ENCODE measurements at places on chromosomes 1 and 21.

DNA sequence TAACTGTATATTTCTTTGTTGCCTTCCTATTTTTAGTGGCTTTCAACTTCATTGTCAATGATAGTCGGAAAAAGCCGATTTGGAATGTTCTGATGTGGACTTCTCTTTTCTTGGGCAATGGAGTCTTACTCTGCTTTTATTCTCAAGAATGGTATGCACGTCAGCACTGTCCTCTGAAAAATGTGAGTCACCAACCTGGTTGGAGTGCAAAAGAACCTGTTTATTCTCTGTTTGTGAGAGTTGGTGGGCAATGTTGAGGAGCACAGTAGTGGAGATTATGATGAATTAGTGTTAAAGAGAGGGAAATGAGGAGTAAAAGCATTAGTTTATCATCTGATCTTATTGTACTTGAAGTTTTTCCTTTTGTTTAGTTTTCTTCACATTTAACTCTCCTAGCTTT lies 14.5 kb upstream of the AXDND1 start:
- DNase-seq, result no peak

GRCh38 chr21:16117851-16118590 lies 388.2 kb downstream of the USP25 start:
- no peak for DNase-seq

DNA sequence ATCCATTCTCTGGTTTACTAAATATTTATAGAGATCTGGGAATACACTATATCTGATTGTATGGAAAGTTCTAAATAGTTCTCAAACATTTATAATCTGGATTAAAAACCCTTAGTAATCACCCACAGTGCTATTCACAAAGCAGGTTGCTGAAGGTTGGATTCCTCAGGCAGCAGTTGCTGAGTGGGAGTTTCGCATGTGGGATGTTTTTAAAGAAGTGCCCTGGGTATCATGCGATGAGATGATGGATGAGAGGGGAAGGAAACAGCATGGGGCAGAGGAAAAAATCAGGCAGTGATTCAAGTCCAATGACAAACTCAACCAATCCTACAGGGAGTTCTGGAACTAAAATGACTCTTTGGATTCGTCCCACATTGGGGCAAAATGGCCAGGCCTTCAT lies 85.3 kb upstream of the GALNT2 start:
- no peak for DNase-seq

- DNase-seq, result no peak
Observed at GRCh38 chr21:42012344-42012743, 2.2 kb upstream of the ZBTB21 start.

DNA sequence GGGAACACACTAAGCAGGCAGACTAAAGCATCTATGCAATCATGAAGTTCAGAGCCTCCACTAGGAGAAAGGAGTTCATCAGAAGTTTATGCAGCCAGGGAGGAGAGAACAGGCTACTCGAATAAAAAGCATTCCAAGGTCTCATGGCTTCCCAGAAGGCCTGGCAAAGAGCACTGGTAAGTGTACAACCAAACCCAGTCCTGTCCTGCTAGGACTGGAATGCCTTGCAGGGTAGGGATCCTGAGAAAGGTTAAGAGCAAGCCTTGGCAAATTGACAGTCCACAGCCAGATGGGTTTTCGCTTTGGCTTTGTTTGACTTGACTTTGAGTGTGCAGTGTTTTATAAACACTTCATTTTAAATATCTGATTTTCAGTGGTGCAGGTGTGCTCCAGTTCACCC lies 133.6 kb upstream of the ATP1B1 start:
- DNase-seq, result no peak

- no peak for DNase-seq
Observed at GRCh38 chr1:56585985-56586384, 6.6 kb upstream of the PLPP3 start.

GRCh38 chr1:37047542-37047941 lies 13.2 kb upstream of the GRIK3 start:
- no peak for DNase-seq

- no peak for DNase-seq
Observed at GRCh38 chr1:25120281-25120680, 112.0 kb downstream of the SYF2 start.

- DNase-seq, result no peak
Observed at GRCh38 chr1:8239306-8240023, 78.4 kb upstream of the SLC45A1 start.

- no peak for DNase-seq
Observed at GRCh38 chr1:30117685-30118084, 605.7 kb downstream of the MATN1 start.

DNA sequence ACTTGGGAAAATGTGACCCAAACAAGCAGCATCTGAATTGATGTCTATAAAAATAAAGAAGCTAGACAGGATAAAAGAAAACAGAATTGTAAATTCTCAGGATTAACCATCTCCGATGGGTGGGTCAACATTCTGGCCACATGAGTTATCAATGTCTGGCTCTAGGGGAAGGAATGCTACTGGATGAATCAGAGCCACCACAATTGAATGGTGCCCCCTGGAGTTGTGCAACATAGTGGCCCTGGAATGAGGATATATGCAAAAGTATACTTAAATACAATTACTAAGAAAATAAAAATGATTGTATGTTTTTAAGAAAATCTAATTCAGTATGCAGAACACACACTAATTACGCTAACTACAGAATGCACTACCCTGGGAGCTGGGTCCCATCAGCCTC lies 185.6 kb downstream of the TGFBR3 start:
- no peak for DNase-seq

- DNase-seq, result no peak
Observed at GRCh38 chr1:95088303-95088702, 15.6 kb upstream of the ALG14 start.

DNA sequence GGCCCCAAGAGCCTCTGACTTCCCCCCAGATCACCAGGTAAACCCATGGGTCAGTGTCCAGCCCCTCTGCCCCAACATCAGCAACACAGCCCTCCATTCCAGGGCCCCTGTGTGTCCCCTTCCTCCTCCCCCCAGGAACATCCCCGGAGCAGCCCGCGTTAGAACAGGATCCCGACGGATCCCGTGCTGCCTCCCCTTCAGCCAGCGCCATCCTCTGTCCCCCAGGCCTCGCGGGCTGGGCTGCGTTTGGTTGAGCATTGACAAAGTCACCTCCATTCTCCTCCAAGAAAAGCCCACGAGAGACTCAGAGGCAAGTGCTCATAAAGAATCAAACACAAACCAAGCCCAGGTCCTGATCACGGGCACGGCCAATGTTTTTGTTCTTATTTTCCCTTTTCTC lies 160.0 kb upstream of the ARHGEF16 start:
- DNase-seq, result no peak

- no peak for DNase-seq
Observed at GRCh38 chr1:165168467-165168866, 188.0 kb downstream of the LMX1A start.

- no peak for DNase-seq
Observed at GRCh38 chr1:205317311-205317917, 4.1 kb downstream of the NUAK2 start.

GRCh38 chr1:23019863-23020625 lies 776 bp downstream of the KDM1A start:
- DNase-seq, result peak; percentile 6

DNA sequence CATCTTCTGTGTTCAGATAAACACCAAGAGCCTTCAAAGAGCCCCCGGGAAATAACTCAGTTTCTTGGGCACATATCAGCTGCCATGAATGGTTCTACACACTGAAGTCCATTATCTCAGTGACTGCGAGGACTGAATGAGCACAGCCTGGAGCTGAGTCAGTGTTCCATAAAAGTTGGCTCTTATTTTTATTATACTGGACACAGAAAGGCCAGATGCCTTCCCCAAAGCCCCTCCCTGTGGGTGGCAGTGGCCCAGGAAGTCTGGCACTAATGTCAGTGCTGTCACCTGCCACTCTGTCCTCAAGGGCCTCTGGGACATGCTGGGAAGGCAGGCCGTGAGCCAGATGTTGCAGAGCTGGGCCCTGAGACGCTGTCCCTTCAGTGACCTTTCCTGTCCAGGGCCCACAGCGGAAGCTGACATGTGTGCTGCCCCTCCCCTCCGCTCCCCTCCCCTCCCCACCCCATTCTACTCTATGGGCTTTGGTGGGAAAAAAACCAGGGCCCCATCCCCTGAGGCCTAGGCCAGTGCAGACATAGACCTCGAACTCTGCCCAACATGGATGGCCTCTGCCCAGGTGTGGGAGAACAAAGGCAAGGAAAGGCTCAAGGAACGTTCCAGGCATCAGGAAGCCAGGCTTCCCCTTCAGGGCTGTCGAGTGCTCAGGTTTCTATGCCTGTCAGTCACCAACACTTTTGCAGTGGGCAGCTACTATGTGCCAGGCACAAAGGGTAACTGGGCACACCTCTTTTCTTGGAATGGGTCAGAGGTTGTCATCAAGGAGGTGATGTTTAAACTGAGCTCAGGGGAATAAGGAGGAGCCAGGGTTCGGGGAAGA lies 22.4 kb upstream of the NPPB start:
- DNase-seq, result no peak

GRCh38 chr21:41251961-41252642 lies 64.5 kb upstream of the FAM3B start:
- DNase-seq, result no peak

DNA sequence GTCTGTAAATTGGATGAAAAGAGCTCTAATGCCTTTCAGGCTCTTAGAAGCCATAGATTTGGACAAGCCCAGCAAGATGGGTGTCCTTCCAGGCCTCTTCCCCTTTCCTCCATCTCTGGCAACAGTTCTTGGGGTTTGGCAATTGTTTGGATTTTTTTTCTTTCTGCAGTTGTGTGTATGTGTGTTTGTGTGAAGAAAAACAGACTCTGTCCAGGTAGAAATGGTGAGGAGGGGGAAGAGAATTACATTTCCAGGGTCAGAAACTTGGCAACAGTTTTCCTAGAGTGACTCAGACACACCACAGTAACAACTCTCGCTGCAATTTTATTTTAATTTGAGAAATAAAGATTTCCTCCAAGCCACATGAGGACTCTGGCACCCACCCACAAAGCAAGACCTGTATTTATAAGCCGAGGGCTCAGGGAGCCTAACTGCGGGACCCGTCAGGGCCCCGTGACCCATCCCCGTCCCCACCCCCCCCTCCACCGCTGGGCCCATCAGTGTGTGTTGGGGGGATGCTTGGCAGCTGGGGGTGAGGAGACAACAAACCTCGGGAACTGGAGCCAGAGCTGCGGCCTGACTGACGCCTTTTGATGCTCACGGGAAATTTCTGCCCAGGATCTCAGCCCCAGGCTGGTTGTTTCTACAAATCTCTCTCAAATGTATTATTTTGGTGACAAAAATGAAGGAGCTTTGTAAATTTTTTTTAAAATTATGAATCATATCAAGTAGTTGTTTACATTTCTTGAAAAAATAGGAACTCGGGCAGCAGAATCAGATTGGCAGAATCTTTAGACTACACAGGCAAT lies 4.4 kb downstream of the TMEM200B start:
- DNase-seq, result no peak

DNA sequence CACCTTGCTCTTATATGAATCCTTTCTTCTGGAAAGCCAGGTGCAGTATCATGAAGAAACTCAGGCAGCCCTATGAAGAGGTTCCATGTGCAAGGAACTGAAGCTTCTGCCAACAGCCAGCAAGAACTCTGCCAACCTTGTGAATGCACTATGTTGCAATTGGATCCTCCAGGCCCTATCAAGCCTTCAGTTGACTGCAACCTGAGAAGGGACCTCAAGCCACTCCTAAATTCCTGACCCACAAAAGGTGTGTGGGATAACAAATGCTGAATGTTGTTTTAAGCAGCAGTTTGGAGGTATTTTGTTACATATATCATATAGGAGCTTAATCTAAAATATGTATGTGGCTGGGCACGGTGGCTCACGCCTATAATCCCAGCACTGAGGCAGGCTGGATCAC lies 84.0 kb downstream of the RERE start:
- no peak for DNase-seq

- DNase-seq, result no peak
Observed at GRCh38 chr1:187091666-187092065, 262.9 kb downstream of the PLA2G4A start.

- no peak for DNase-seq
Observed at GRCh38 chr1:204404629-204405028, 7.0 kb downstream of the PPP1R15B start.

DNA sequence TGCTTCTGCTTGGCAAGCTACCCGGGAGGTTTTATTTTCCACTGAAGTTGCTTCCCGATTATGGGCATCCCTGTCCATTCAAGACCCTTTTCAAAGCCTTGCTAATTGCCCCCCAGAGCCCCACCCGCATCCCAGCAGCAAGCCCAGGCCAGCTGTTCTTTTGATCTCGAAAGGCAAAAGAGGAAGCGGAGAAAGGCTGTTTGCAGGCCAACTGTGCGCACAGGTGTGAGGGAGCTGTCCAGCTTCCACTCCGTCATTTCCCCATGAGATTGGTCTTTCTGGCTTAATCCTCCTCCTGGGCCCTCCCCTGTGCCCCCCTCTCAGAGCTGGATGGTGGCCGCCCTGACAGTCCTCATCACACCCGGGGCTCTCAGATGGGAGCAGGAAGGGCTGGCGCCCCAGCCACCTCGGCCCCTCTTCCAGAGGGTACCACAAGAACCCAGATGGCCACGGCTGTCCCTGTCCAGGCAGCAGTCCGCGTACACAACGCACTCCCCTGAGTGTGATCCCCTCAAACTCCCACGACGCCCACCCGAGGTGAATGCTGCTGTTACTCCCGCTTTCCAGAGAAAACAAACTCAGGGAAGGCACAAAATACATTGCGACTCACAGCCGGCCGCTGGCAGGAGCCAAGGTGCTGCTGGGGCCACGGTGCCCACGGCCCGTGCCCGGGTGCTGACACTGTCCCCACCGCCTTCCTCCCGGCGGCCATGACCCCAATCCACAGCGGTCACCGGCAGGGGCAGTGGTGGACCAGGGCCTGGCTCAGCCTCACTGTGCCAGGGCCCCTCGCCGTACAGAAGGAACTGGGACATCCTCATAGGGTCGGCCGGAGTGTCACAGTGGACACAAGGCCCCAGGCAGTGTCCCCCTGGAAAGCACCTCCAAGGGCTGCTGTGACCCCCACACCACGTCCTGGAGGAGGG lies 121.9 kb downstream of the CRYAA start:
- DNase-seq, result no peak

- DNase-seq, result peak; percentile 44
Observed at GRCh38 chr1:20732071-20732587, 374 bp downstream of the SH2D5 start.

GRCh38 chr21:31078216-31078615 lies 39.9 kb upstream of the KRTAP19-8 start:
- DNase-seq, result no peak

- no peak for DNase-seq
Observed at GRCh38 chr1:110390692-110391245, at the start of gene SLC16A4. SLC16A4 (minus strand) TSS chr1:110391026; CDS start chr1:110389323, 1,703 bp downstream.

GRCh38 chr1:118209648-118210047 lies 24.6 kb upstream of the SPAG17 start:
- DNase-seq, result no peak

GRCh38 chr1:240274569-240274968 lies 182.9 kb downstream of the FMN2 start:
- no peak for DNase-seq

- no peak for DNase-seq
Observed at GRCh38 chr1:61951731-61952580, 209.7 kb downstream of the PATJ start.

GRCh38 chr1:205008896-205009295 lies 34.1 kb upstream of the CNTN2 start:
- DNase-seq, result no peak
